NCI-H524 treated with DMSO at 0.1 percent for 48 hours (cell line): ENCODE measurements at places on chromosomes 3 and 15.

DNA sequence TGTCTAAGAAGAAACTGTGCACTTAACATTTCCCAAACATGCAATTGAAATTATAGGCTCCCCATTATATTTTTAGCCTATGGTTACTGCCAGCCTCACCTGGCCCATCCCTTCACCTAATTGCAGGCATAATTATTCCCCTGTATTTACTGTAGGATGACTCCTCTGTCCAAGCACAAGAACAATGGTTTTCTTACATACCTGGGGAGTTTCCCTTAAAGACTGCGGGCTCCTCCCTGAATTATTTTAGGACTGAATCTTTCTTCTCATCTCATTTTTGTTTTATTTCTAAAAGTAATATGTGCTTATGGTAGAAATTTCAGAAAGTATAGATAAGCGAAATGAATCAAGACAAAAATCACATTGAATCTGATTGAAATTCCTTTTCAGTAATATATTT is 11.4 kb downstream of the TM4SF1 start:
- no peak for DNase-seq

DNA sequence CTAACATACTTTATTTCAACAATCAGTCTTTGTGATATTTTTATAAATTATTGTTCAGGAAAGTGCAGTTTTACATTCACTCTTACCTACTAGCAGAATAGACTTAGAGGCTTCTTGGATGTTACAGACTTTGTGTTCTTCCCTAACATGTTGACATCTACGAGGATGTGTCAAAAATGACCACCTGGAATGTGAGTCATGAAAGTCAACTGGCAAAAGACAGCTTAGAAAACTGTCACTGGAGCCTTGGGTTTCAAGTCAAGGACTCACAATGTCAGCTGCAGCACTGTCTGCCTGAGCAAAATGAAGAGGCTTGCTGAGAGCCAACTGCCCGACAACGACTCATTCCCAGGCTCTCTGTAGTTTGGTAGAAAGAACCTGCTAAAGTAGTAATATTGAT is 91.5 kb downstream of the CERS3 start:
- no peak for DNase-seq

DNA sequence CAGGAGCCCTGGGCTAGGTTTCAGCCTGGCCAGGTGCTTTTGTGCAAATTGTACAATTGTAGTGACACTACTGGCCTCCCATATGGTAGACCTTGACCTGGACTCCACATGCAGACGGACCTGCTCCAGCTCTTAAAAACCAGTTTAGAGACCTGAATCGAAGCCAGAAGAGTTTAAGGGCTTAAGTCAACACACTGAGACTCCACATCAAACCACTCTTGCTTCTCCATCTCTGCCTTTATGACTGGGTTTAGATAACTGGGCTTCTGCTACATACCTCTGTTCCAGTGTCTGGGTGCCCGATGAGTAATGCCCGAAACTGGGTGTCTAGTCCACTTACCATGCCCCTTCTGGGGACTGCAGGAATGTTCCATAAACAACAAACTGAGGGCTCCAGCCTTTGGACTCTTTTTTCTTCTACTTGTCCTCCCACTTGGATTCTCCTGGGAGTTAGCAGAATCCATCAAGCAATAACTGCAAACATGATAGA is 32.8 kb downstream of the TMEM212 start:
- DNase-seq: no peak

DNA sequence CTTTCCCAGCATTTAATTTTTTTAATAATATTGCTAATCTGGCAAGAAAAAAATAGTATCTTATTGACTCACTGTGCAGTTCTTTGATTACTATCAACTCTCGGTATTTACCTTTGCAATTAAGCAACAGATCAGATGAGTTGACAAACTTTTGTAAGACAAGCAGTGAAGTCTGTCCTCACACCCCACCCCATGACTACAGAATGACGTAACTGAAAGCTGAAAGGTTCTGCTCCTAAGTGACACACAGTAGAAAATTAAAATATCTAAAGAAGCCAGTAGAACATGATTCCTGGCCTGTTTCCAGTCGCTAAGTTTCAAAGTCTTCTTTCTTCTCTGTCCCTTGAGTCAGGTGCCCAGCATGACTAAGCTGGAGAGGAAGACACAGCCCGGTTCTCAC is 135.5 kb downstream of the STT3B start:
- no peak for DNase-seq

GRCh38 chr3:183437061-183437460 is 8.6 kb upstream of the MCF2L2 start:
- DNase-seq: peak; percentile 98

DNA sequence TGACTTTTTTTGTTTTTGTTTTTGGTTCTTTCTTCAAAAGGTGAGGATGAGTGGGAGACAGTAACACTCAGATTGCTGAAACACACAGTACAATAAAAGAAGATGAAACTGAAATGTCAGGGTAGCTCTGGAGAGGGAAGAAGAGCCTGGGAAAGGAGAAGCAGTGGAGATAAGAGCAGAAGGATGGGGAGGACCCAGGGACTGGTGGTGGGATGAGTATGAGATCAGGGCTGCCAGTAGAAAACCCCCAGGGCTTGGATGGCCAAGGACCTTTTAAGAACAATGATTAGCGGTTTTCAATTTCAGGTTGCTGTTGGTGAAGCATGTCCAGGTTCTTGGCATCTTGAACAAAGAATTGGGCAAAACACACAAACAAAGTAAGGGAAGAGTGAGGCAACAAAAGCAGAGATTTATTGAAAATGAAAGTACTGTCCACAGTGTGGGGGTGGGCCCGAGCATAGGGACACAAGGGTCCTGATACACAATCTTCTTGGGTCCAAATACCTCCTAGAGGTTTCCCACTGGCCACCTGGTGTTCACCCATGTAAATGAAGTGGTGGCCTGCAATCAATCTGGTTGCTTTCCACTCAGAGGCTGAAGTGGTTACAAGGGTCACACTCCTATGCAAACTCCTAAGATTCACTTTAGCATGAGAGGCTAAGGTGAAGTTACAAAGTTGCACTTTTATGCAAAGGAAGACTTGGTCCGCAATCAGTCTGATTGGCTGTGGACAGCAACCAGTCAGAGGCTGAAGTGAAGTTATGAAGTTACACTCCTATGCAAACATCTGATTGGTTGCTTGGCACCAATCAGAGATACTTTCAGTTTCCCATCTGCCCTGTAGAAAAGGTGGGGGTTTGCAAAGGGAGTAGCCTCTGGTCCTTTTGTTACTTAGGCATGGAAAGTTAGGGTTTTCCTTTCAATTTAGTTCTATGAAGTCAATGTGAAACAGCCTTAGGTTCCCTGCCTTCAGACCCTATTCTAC is 26.1 kb upstream of the MFSD1 start:
- DNase-seq: no peak

- DNase-seq: no peak
These were observed 35.5 kb downstream of the CACNA2D3 start for GRCh38 chr3:54157860-54158259.
